ENCODE measurements at places on chromosomes 3 and 15.

GRCh38 chr15:37149146-37149545, 48.8 kb upstream of the MEIS2 start:
- no peaks in the 10 kb centered on the region for H3K36me3 ChIP-seq
- H3K4me1 ChIP-seq = no peaks in the 10 kb centered on the region
- no peak overlapping the region for H3K4me3 ChIP-seq

- H3K36me3 ChIP-seq = no peaks in the 10 kb centered on the region
- H3K4me3 ChIP-seq = no peak overlapping the region
- H3K27me3 ChIP-seq = no peaks in the 10 kb centered on the region
- no peak for DNase-seq
Observed at GRCh38 chr3:14386254-14386653, 16.2 kb upstream of the SLC6A6 start.

DNA sequence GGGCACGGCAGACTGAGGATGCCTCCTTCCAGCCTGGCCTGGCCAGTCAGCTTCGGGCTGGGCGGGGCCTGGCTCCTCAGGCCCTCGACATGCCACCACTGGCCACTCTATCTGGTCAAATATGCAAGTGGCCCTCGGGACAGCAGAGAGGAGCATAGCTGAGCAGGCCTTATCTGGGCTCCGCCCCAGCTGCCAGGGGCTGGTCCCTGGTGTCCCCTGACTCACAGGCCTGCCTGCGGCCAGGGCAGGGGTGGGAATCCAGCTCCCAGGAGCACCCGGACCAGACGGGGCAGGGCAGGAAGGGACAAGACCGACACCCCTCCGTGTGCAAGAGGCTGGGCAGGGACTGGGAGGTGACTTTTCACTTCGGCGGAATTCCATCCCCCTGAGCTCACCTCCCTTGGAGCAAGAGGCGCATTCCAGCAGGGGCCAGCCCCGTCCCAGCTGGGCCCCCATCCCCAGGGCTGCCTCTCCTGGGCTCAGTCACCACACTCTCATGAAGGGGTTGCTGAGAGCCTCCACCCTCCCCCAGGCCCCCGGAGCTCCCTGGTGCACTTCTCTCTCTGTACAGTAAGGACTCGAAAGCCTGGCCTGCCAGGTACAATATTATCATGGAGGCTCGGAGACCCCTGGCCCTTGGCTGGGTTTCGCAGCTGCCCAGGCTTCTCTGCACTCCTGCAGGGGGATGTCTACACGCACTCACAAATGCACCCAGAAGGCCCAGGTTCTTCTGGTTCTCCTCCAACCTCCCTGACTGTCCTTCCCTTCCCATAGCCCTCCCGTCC, 29.5 kb downstream of the WNT7A start:
- H3K27ac ChIP-seq = no peak overlapping the region
- DNase-seq = no peak
- H3K4me3 ChIP-seq = no peak overlapping the region

- no peak for DNase-seq
- H3K36me3 ChIP-seq = no peaks in the 10 kb centered on the region
- no peak overlapping the region for H3K27ac ChIP-seq
- H3K27me3 ChIP-seq = no peaks in the 10 kb centered on the region
- no peaks in the 10 kb centered on the region for H3K4me1 ChIP-seq
- no peak overlapping the region for H3K4me3 ChIP-seq
Observed at GRCh38 chr3:156188757-156189156, 68.4 kb downstream of the KCNAB1 start.

- H3K27me3 ChIP-seq = peaks cover 34% of the 10 kb centered on the region
- H3K4me1 ChIP-seq = peaks cover 9% of the 10 kb centered on the region
- peak; percentile 51 for DNase-seq
- no peak overlapping the region for H3K4me3 ChIP-seq
- H3K36me3 ChIP-seq = no peaks in the 10 kb centered on the region
Observed at GRCh38 chr3:46090161-46090591, 62.9 kb upstream of the XCR1 start.

DNA sequence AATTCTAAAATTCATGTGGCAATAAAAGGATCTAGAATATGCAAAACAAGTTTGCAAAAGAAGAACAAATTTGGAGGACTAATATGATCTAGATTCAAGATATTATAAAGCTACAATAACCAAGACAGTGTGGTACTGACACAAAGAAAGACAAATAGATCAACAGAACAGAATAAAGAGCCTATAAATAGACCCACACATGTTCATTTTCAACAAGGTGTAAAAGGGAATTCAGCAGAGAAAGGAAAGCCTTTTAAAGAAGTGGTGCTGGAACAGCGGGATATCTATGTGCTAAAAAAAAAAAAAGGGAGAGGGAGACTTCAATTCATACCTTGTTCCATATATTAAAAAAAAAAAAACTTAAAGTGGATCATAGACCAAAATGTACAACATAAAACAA, 149.0 kb downstream of the WDR76 start:
- peaks cover 18% of the 10 kb centered on the region for H3K4me1 ChIP-seq
- no peak for DNase-seq
- H3K36me3 ChIP-seq = peaks cover 2% of the 10 kb centered on the region
- peaks cover 4% of the 10 kb centered on the region for H3K27me3 ChIP-seq
- no peak overlapping the region for H3K4me3 ChIP-seq

DNA sequence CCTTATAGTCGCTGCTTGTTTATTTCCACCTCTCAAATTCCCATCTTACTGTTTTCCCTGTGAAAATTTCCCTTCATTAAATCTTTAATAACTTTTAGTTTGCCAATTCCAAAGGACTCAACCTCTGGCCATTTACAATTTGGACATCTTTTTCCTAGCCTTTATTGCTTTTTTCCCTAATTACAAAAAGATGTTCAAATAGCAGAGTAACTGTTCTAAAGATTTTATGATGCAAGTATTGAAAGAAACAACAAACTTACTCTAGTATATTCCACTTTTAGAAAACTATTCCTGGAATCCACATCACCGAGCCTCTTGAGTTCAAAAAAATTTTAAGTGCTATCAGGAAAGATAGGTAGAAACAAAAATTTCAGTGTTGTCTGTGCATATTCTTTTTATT, 174.1 kb upstream of the UBE2E2 start:
- H3K27ac ChIP-seq = no peak overlapping the region
- no peak for DNase-seq
- H3K4me1 ChIP-seq = no peaks in the 10 kb centered on the region
- H3K4me3 ChIP-seq = no peak overlapping the region
- no peaks in the 10 kb centered on the region for H3K27me3 ChIP-seq
- H3K36me3 ChIP-seq = no peaks in the 10 kb centered on the region

- no peak for DNase-seq
- no peaks in the 10 kb centered on the region for H3K36me3 ChIP-seq
- H3K4me1 ChIP-seq = no peaks in the 10 kb centered on the region
- no peak overlapping the region for H3K27ac ChIP-seq
- peaks cover 15% of the 10 kb centered on the region for H3K27me3 ChIP-seq
Observed at GRCh38 chr15:86382341-86382740, 302.7 kb downstream of the AGBL1 start.

DNA sequence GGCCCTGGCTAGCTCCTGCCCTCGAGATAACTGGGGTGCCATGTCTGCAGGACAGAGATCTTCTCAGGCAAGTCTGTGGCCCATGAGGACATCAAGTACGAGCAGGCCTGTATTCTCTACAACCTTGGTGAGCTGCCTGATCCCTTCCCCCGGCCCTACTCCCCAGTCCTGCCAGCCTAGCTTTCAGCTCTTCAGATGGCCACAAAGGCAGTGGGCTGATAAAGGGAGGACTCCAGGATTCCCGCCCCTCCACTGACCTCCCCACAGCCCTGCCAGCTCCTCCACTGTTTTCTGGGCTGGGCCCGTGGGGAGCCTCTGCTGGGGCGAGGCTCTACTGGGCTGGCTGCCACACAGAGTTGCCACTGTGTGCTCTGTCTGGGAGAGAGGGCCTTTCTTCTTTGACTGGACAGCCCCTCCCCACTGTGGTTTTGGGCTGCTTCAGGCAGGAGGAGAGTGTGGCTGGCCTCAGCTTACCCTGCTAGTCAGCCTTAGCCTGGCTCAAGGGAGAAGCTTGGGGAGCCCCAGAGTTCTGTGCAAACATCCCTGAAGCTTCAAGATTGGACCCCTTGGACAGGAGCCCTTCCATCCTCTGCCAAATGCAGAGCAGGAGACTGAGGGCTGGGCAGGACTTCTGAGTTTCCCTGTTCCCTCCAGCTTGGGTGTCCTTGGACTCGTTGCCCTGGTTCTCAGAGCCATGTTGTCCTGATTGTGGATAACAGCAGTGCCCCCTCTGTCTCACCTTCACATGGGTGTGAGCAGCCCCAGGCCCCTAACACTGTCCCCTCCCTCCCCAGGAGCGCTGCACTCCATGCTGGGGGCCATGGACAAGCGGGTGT, 24.4 kb downstream of the PTPN23 start:
- no peaks in the 10 kb centered on the region for H3K27me3 ChIP-seq
- DNase-seq = no peak
- no peak overlapping the region for H3K27ac ChIP-seq

DNA sequence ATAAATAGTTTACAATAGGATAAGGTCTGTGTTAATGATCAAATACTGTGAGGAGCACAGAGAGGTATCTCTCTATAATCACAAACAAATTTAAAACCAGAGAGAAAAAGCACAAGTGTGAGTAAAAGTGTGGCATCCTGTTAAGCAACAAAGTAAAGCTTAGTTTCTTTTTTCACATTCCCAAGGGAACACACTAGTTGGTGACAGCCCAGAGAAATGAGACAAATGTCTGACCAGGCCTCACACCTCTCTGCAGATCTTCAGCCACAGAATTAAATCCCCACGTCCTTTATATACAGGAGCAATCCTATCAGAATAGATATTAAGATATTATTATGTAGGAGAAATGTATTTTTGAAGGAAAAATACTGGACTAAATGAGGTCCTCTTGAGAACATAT, 2.7 kb downstream of the FBN1 start:
- H3K4me3 ChIP-seq = no peak overlapping the region
- H3K4me1 ChIP-seq = peaks cover 6% of the 10 kb centered on the region
- H3K27me3 ChIP-seq = peaks cover 37% of the 10 kb centered on the region
- no peaks in the 10 kb centered on the region for H3K36me3 ChIP-seq

- H3K4me3 ChIP-seq = peak overlapping the region; percentile 89
- no peaks in the 10 kb centered on the region for H3K27me3 ChIP-seq
- peaks cover 27% of the 10 kb centered on the region for H3K4me1 ChIP-seq
- peak overlapping the region; percentile 52 for H3K27ac ChIP-seq
- DNase-seq = peak; percentile 8
Observed at GRCh38 chr15:39934397-39935071, 619 bp downstream of the EIF2AK4 start.

DNA sequence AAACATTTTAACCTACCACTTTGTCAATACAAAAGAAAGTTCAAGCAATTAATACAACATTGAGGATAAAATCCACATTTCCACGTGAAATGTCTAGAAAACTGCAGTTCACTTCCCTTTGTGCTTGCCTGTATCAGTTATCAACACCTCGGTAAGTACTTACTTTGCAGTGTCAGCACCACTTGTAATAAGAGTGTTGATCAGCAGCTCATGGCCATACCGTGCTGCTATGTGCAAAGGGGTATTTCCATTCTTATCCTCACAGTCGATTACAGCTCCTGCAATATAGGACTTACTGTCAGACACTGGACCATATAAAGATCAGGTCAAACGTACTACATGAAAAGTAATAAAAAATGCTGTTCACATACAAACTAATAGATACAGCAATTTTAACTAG, 84.4 kb downstream of the ANKRD28 start:
- peaks cover 19% of the 10 kb centered on the region for H3K36me3 ChIP-seq
- H3K27me3 ChIP-seq = no peaks in the 10 kb centered on the region

DNA sequence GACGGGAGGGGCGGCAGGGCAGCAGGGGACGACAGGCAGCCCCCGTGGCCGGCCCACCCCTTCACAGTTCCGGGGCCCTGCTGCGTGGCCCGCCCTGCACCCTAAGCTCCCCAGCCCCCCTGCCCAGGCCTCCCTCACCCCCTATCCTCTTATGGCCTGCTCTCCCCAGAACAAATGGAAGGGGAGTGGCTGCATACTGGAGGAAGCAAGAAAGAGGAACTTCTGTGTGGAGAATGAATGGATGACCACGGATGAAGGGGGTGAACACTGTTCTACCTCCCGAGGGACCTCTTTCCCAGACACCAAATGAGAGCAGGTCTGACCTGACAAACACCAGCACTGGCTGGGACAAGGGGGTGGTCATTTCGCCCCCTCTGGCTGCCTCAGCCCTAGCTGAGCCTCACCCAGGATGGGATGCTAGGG, 25.0 kb downstream of the SEC61A1 start:
- H3K27ac ChIP-seq = no peak overlapping the region
- peak overlapping the region; percentile 12 for H3K4me3 ChIP-seq
- DNase-seq = no peak
- H3K27me3 ChIP-seq = no peaks in the 10 kb centered on the region

GRCh38 chr3:123790254-123791072, 93.7 kb downstream of the MYLK start:
- H3K27ac ChIP-seq = no peak overlapping the region
- DNase-seq = no peak
- H3K27me3 ChIP-seq = peaks cover 4% of the 10 kb centered on the region
- H3K36me3 ChIP-seq = no peaks in the 10 kb centered on the region
- H3K4me1 ChIP-seq = no peaks in the 10 kb centered on the region

GRCh38 chr3:56673781-56674457, 9.1 kb downstream of the TASOR start:
- H3K4me3 ChIP-seq = no peak overlapping the region
- H3K27ac ChIP-seq = no peak overlapping the region
- H3K36me3 ChIP-seq = peaks cover 38% of the 10 kb centered on the region

DNA sequence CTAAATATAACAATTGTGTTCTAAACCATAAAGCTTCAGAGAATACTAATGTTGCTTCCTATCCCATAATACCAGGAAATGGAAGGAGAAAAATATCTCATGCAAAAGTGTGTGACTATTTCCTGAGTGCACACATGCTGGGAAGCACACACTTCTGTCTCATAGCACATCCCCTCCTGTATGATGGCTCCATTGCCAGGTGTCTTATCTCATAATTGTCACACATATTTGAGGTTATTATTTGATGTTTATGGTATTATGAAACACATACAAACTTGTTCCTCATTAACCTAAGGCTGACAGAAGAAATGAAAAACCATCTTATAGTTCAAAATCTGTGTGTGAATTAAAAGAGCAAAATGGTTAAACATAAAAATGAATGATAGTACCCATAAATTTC, 65.4 kb downstream of the SERP1 start:
- no peak for DNase-seq
- no peak overlapping the region for H3K4me3 ChIP-seq

DNA sequence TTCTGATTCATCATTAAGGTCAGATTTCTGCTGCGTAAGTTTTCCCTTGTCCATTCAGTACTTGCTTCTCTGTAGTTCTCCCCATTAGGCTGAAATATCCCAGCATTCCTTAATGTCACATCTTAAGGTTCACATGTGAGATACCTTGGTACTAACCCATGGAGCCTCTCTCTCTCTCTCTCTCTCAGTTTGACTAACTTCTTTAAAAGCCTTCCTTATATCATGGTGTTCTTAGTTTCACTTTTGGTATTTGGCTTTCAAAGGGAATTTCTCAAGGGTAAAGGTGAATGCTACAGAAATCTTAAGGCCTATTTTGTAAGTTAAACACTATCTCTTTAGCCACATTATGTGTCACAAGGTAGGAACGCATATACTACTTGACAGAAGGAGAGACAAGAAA, 427.3 kb upstream of the ZNF717 start:
- no peaks in the 10 kb centered on the region for H3K27me3 ChIP-seq
- no peaks in the 10 kb centered on the region for H3K4me1 ChIP-seq
- no peak for DNase-seq
- H3K4me3 ChIP-seq = no peak overlapping the region
- no peaks in the 10 kb centered on the region for H3K36me3 ChIP-seq
- H3K27ac ChIP-seq = no peak overlapping the region

- no peak for DNase-seq
- H3K4me1 ChIP-seq = no peaks in the 10 kb centered on the region
- H3K4me3 ChIP-seq = no peak overlapping the region
- H3K36me3 ChIP-seq = no peaks in the 10 kb centered on the region
- no peak overlapping the region for H3K27ac ChIP-seq
- no peaks in the 10 kb centered on the region for H3K27me3 ChIP-seq
Observed at GRCh38 chr3:61372723-61373122, 121.5 kb upstream of the FHIT start.
